ENCODE measurements at places on chromosomes 12 and 14.

DNA sequence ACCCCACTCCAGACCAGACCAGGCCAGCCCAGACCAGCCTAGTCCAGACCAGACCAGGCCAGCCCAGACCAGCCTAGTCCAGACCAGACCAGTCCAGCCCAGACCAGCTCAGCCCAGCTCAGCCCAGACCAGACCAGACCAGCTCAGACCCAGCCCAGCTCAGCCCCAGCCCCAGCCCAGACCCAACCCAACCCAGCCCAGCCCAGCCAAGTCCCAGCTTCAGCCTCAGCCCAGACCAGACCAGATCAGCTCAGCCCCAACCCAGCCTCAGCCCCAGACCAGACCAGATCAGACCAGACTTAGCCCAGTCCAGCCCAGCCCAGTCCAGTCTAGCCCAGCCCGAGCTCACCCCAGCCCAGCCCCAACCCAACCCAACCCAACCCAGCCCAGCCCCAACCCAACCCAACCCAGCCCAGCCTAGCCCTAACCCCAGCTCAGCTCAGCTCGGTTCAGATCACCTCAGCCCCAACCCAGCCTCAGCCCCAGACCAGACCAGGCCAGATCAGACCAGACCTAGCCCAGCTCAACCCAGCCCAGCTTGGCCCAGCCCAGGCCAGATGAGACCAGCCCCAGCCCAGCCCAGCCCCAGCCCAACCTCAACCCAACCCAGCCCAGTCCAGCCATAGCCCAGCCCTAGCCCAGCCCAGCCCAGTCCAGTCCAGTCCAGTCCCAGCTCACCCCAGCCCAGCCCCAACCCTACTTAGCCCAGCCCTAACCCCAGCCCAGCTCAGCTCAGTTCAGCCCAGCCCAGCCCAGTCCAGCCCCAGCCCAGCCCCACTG is 204.7 kb downstream of the BCL11B start:
- no peak for DNase-seq

GRCh38 chr12:79897617-79898016 is 37.3 kb downstream of the PPP1R12A start:
- DNase-seq, result no peak

DNA sequence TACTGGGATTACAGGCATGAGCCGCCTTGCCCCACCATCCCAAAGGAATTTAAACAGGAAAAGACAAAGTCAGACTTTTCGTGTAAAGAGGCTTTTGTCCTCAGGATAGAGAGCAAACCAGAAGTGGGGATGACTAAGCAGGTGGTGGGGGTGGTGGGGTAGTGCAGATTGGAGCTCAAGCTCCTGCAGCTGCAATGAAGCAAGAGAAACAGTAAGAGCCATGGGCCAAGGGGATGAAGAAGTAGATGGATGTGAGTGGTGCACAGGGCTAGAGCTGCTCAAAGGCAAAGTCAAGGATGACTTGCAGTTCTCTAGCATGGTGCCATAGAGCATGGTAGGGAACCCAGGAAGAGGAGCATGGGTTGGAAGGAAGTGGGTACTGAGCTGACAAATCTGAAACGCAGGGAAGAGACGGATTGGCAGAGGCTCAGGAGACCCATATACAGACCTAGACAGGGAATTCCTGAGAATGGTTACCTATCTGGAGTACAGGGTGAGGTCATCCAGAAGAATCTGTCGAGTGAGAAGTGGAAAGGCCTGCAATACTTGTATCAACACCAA is 11.4 kb upstream of the RNF34 start:
- no peak for DNase-seq

- no peak for DNase-seq
Observed at GRCh38 chr12:2194571-2194970, 141.8 kb downstream of the CACNA1C start.

DNA sequence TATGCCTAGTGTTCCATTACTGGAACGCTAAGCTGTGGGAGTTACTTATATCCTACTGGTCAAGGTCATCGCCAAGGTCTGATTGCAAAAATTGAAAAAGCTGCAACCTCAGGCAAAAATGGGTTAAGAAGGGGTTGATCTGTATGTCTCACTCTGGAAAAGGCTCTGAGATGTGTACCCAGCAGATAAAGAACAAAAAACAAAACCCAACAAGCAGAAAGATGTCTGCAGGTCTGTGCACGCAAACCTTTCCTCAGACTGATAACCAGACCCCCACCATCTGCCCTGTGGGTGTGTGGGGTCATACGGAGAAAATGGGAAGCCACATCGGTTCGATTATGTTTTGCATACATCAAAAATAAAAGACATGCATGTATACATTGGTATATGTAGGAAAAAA is 56.4 kb downstream of the TESC start:
- DNase-seq, result no peak

DNA sequence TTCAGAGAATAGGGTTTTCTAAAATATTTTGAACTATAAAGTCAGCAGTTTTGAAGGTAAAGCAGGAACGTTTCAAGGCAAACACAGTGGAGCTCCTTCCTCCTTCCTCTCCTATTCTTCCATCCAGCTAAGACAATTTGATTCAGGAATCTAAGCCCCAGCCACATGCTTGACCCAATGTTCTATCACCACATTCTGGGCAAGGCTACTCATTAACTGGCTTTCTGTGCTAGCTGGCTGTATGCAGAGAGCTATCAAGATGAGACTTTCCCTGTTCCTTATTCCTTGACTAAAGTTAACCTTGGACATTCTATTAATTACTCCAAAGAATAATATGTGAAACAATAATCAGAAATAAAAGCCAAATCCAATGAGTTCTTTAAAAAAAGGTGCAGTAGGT is 266.9 kb downstream of the NOVA1 start:
- no peak for DNase-seq

DNA sequence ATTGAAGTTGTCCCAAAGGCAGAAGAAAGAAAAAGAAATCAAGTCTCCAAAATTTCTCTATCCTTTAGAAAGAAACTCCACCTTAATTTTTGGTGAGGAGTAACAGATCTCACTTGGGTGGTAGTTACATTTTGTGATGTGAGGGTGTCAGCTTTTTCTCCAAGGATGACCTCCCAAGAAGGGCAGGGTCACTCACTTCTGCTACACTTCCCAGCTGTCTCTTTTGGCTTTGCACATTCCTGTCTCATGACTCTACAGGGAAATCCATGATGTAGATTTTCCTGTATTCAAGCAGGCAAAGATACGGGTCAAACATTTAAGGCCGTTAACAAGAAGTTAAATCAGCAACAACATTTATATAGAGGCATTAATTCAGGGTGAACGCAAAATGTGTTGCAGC is 1016.4 kb downstream of the NRXN3 start:
- no peak for DNase-seq

DNA sequence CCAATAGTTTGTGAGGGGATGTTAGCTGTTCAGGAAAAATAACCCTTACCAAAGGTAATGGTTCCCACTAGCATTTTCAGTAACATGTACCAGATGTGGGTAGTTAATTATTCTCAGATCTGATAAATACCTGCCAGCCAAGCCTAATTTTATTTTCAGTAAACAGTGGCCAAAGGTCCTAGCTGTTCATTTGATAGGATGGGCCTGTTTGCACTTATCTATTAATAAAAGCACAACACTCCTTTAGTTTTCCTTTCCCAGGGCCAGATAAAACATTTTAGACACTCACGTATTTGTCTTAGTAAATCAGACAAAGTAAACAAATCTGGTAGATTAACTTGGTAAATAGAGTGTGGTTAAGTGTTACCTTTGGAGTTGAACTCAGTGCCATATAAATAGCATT is 345.1 kb downstream of the RAD51B start:
- DNase-seq, result no peak

GRCh38 chr14:92589213-92589852 is 75.8 kb downstream of the RIN3 start:
- no peak for DNase-seq

GRCh38 chr14:79829405-79830166 is 381.7 kb downstream of the DIO2 start:
- no peak for DNase-seq

GRCh38 chr14:71049435-71050133 is 142.3 kb downstream of the PCNX1 start:
- no peak for DNase-seq

DNA sequence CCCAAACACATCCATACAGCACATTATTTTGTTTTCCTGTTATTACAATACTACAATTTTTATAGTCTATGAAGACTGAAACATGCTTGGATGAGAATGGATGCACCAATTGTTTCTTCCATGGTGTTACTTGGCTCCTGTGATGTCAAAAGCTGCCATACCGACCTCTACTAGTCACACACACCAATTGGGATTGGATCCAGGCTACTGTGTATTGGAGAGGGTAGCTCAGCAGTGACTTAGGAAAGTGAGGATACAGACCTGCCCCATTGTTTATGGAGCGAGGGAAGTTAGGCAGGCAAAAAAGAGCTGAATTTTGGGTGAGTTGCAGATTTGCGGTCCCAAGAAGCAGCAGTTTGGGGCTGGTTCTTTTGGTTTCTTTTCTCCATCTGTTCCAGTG is 30.8 kb upstream of the AKAP6 start:
- DNase-seq, result no peak

DNA sequence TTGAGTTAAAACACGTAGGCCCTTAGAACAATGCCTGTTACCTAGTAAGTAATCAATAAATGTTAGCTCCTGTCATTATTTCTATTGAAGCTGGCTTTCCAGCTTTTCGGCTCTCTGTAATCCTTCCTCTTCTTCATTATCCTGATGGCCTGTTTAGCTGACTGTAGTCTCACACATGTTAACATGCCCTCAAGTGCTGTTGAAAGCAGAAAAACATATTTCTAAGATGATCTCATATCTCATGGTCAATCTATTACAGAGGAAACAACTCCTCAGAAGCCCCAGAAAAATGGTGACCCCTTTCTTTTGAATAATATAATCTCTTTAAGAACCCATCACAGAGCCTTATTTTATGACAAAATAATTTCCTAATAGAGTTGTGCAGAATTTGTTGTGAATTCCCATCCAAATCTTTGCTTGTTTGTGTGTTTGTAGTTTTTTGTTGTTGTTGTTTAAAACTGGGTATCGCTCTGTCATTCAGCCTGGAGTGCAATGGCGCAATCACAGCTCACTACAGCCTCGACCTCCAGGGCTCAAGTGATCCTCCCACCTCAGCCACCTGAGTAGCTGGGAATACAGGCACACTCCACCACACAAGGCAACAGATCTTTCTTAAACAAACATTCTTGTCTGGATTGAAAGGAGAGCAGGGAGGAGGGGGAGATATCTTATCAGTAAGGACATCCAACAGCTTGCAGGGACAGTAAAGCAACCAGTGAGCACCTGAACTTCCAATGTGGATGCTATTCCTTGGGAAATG is 242.5 kb upstream of the CAND1 start:
- no peak for DNase-seq

DNA sequence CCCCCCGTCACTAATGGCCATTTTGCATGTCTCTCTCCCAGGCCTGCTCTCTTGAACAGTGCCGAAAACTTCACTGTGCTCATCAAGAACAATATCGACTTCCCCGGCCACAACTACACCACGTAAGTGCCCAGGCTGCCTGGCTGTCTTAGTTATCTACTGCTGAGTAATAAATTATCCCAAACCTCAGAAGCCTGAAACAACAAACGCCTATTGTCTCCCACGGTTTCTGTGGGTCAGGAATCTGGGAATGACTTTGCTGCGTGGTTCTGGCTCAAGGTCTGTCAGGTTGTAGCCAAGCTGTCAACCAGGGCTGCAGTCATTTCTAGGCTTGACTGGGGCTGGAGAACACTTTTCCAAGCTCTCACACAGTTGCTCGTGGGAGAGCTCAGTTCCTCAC is 32.6 kb downstream of the P2RX7 start:
- DNase-seq, result no peak

DNA sequence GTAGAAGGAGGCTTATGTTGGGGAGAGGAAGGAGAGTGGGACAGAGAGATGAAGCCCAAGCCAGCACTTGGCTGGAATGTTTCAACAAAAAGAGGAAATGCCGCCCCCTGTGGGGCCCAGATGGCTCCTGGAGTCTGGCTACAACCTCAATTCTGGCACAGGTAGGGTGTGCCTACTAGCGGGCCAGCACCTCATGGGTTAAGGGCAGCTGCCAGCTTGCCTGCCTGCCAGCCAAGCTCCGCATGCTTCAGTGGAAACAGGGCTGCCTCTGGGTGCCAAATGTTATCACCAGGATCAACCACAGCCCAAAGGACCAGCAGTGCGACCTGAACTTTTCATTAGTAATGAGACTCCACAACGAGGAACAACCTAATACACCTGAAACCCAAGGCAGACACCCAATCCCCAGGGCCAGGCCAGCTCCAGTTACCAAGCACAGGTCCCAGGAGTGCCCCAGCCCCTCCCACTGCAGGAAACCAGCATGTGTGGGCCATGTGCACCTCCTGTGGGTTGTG is 11.3 kb downstream of the RAB15 start:
- DNase-seq, result peak; percentile 57

DNA sequence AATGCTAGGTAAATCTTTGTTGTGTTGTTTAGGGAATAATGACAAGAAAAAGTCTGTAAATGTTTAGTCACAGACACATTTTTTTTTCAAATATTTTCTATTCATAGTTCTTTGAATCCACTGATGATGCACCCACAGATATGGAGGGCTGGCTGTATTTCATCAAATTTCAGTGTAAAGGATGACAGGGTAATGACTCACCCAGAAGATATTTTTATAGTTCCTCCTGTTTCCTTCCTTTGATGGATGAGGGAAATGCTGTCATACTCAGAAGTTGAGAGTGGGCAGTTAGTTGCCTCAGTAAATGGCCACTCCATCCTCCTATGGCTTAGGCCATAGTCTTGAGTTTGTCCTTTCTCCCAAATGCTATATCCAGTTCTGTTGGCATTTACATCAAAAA is 76.9 kb upstream of the REP15 start:
- no peak for DNase-seq

DNA sequence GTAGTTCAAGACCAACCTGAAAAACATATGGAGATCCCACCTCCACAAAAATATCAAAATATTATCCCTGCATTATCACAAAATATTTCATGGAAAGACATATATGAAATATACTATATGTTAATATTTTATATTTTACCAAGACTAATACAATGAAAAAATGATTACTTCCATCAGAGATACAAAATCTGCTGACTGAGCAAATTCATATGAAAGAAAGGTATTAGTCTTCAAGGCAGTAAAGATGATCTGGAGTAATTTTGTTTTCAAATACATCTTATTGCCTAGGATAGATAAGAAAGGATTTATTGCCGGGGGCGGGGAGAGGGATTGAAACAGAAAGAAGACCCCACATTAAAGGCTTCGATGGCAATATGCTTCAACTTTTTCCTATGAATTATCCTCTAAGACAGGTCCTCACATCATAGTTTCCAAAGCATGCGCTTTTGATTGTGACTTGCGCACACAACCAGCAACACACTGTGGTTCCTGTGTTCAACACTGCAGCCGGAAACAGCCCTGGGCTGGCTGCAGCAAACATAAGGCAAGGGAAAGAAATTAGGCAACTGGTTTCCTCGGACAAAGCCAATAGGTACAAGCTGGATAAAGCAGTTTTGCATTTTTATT is 83.2 kb downstream of the SPPL3 start:
- no peak for DNase-seq

Measured in NCI-H1436 (cell line).